Activated CD4-positive, alpha-beta T cell treated with anti-CD3 and anti-CD28 coated beads, Interleukin-2, amount 10 ng/mL, durations not matched to agents 7 days and 5 days (primary cell): ENCODE measurements at places on chromosomes 11 and 22. TPM values are rescaled to one million over a fixed set of nuclear protein-coding genes. Genes with fewer than 3 reads are reported as not detected.

DNA sequence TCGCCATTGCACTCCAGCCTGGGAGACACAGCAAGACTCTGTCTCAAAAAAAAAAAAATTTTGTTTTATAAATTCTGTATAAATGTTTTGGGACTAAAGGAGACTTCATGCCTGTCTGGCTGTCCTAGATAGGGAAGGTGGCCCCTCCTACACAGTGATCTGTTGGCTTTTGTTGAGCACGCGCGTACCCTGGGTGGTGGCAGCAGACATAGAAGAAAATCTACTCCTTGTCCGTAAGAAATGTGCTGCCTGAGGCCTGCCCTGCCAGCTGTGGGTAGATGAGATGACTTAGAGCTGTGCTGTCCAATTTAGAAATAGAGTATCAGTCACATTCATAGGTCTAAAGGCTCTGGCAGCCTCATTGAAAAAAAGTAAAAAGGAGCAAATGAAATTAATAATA, 37.0 kb downstream of the AP2A2 start:
- DNase-seq = no peak

- DNase-seq = no peak
Measured at GRCh38 chr11:131423688-131424087, 53.3 kb downstream of the NTM start.

- DNase-seq = no peak
Measured at GRCh38 chr11:15918212-15918611, 438.1 kb downstream of the SOX6 start.

DNA sequence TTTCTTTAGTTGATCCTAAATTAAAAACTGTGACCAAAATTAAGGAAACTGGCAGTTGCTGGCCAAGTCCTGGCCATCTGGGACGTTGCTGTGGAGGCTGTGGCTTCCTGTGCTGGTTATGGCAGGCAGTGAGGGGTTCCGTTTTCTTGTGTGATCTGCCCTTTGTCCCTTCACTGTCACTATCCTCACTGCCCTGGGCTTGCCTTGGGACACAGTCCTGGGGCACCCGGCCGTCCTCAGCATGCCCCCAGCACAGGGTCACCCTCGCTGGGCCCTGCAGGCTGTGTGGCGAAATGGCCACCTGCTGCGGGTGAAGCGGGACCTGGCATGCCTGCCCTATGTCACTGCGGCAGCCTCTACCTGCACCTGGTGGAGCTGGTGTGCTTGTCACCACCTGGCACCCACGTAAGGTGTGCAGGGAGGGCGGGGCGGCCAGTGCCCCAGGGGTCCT, 52.5 kb upstream of the SLC22A12 start:
- no peak for DNase-seq

DNA sequence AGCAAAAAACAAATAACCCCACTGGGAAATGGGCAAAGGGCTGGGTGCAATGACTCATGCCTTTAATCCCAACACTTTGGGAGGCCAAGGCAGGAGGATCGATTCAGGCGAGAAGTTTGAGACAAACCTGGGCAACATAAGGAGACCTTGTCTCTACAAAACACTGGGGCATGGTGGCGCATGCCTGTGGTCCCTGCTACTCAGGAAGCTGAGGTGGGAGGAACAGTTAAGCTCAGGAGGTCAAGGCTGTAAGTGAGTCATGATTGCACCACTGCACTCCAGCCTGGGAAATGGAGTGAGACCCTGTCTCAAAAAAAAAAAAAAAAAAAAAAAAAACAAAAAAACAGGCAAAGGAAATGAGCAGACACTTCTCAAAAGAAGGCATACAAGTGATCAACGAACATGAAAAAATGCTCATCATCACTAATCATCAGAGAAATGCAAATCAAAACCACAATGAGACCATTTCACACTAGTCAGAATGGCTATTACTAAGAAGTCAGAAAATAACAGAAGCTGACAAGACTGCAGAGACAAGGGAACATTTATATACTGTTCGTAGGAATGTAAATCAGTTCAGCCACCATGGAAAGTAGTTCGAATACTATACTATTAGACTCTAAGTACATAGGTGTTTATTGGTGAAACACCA, 48.2 kb upstream of the SMCO4 start:
- DNase-seq = no peak

DNA sequence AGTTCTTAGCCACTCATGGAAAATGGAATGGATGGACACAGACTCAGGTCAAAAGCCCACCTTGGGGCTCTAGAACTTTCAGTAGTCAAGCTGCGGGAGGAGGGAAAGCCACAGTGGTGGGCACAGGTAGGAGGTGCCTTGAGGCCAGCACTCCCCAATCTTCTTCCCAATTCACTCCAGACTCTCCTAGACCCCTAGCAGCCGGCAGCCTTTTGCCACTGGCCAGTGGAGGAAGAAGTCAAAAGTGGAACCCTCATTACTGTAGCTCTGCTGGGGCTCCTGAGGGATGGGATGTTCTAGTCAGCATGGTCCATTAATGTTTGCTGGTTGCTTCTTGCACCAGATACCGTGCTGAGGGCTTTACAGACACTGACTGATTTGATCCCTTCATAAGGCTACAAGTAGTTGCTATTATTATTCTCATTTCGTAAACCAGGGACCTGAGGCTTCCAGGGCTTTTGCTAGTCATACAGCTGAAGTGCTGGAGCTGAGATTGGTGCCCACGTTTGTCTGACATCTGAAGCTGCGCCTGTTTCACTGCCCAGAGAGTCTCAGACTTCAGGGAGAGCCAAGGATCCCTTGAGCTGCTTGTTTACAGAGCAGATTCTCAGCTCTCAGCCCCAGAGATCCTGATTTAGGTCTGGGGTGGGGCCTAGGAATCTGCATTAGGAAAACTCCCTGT, 1.1 kb downstream of the UCP3 start:
- DNase-seq = no peak

DNA sequence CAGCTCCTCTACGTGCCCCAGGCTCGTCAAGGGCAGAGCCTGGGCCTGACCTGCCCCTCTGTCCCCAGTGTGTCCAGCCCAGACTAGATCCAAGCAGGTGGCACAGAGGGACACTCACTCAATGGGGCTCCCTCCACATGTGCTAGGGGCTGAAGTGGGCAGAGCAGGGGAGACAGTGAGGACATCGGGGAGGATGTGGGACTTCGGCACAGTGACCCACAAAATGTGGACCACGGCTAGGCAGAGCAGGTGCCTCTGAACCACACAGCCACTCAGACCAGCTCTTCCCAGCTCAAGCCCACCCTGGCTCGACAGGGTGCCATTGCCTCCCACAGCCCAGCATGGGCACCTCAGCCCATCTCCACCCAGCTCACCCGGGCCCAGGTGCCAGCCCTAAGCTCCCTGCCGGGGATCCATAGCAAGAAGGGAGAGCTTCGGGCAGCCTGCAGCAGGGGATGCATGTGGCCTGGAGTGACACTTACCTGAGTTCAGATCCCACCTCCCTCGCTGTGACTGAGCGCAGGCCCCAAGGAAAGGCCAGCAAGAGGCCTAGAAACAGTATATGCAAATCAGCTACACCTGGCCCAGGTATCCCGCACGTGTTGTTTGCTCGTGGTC, 46.9 kb upstream of the RTL6 start:
- no peak for DNase-seq

DNA sequence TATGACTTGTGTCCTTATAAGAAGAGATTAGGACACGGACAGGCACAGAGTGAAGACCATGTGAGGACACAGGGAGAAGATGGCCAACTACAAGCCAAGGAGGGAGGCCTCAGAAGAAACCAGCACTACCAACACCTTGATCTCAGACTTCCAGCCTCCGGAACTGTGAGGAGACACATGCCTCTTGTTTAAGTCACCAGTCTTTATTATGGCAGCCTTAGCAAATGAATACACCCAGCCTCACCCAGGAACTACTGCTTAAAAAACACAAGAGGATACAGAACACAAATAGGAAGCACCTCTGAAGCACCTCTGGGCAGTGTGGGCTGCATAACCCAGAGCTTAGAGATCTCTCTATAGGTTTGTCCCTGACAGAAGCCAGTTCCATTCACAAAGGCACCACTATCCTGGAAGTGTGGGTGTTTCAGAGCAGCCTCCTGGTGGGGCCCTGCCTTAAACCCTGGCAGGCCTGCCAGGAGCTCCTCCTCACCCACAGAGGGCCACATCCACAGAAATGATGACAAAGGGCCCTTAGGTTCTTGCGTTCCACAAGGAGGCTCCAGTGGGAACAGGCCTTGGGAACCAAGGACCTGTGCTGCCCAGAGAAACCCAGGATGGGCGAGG, 58.8 kb downstream of the CHRDL2 start:
- DNase-seq = no peak

DNA sequence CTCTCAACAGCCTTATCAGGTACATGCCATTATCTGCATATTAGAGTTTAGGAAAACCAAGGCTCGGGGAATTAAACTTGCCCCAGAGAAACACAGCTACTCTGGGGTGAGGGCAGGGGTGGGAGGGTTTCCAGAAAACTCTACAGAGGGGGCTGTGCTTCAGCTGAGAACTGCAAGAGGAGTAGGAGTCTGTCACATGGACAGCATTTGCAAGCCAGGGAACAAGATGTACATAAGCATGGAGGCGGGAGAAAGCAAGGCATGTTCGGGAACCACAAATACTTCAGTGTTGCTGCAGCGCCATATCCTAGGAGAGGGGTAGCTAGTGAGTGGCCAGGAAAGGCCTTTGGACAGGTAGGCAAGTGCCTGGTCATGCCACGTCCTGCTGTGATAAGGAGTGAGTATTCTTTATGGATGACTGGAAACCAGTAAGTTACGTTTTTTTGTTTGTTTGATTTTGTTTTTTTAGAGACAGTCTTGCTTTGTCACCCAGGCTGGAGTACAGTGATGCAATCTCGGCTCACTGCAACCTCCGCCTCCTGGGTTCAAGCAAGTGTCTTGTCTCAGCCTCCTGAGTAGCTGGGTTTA, 57.2 kb downstream of the GRAMD1B start:
- no peak for DNase-seq

DNA sequence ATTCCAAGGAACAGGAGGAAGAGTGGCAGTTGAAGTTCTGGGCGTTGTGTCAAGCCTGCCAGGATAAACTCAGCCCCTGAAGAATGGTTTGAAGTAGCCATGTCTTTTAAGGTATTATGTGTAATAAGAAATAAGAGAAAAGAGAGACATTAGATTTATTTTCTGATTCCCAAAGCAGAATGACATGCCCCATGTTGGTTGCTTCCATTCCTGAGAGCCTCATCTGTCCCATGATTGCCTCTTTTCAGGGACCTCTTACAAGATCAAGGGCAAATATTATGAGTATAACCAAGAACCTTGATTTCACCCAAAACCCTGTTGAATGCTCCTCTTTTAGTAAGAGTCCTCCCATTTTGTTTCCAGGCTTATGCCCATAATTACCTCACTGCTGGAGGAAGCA, at the start of gene OR8D2:
Gene OR8D2, minus strand, starts transcription at position 101 of the 400 bp plus-strand sequence. Its CDS starts 0 bp downstream, at position 101.
- DNase-seq = no peak

- DNase-seq = peak; percentile 61
Measured at GRCh38 chr11:134270250-134270714, 5.9 kb upstream of the GLB1L3 start.

- no peak for DNase-seq
Measured at GRCh38 chr11:85658180-85658579, 6.7 kb downstream of the CREBZF start.

GRCh38 chr11:59555601-59556114, 44.3 kb downstream of the OR4D9 start:
- DNase-seq = no peak

DNA sequence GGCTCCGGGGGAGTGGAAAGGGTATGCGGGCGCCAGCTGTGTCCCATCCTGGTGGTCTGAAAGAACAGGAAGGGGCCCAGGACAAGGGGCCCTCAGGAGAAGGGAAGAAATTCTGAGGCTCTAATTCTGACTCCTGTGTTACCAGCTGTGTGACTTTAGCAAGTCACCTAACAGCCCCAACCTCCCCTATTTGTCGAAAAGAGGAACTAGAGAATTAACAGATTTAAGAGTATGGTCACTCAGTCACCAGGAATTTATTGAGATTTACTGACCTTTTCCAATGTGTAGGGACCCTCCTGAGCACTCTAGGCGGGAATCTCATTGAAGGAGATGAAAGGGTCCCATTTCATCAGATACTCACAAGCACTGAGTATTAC, 14.6 kb downstream of the RPS6KA4 start:
- DNase-seq = no peak

DNA sequence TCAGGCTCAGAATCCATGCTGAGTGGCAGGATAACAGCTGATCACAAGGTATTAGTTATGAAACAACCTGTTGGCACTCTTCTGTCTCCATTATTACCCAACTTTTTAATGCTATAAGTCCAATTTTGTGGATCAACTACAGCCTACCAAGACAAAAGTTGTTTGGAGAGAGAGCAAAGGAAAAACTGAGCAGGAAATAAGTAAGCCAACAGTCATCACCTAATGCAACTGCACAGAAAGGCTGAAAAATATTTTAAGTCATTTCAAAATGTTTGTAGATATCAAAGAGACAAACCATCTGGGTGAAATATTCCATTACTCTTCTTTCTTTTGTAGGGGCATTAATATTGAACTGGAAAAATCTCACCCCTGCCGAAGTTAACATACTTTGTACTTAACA, 41.6 kb downstream of the FDX1 start:
- no peak for DNase-seq

DNA sequence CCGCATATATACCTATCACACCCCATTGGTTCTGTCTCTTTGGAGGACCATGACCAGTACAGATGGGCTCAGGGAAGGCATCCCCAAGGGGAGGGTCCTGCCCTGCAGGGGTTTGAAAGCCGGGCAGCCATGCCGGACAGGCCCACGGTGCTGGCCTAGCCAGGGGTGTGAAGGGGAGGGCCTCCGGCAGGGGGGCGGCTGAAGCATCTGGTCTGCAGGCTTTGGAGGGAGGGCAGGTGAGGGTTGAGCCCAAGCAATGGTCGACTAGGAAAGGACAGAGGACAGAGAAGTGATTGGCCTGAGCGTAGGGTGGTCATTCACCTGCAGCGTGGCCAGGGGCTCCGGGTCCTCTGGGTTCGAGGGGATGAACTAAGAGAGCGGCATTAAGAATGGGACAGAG, 11.2 kb upstream of the CTSD start:
- DNase-seq = no peak

- no peak for DNase-seq
Measured at GRCh38 chr11:71530602-71531001, 3.5 kb downstream of the KRTAP5-7 start.

GRCh38 chr11:39664023-39664422, 1795.4 kb downstream of the LRRC4C start:
- DNase-seq = no peak

DNA sequence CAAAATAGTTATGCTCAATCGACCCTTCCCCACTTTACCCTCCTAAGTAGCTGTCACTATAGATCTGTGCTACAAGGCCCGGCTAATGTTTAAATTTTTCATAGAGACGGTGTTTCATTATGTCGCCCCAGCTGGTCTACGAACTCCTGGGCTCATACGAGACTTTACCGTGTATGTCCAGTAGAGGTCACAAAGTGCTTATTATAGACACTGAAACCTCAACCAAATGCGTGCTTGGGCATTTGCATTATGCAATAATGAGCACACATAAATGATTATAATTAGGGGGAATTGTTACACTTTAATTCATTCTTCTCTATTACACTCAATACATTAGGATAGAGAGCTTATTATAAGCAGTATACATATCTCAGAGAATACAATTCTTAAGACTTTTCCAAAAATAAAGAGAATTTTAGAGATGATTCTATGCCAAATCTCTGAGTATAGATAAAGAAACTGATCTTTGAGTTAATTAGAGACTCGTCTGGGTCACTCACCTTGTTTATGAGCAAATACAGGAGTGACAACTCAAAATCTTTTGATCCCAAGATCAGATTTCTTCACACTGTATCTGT, 12.5 kb upstream of the MRPL16 start:
- peak; percentile 49 for DNase-seq

The CHST1 gene
- not detected for total RNA-seq

The OR51B5 gene
- total RNA-seq = not detected

The TP53I11 gene
- 0.67 TPM for total RNA-seq

The OR5P2 gene
- total RNA-seq = not detected

The KCNJ1 gene
- not detected for total RNA-seq

The OR2AG2 gene
- not detected for total RNA-seq

The IL10RA gene
- 161 TPM for total RNA-seq

The RCOR2 gene
- total RNA-seq = 0.40 TPM
